ENCODE measurements at places on chromosomes 13 and 19. TPM values are rescaled to one million over a fixed set of nuclear protein-coding genes. Genes with fewer than 3 reads are reported as not detected.

Gene MBD3L3
- 1.1 TPM for total RNA-seq

Gene WASF3
- 34.6 TPM for total RNA-seq

Gene LSR
- total RNA-seq, result 3.6 TPM

Gene OR7A5
- total RNA-seq, result not detected
